NCI-H1694 treated with DMSO at 0.1 percent for 48 hours (cell line): ENCODE measurements at places on chromosomes 13 and 19.
A peak's percentile ranks its signal among the peaks of the same experiment; 100 is the strongest.

GRCh38 chr13:46893798-46894560 lies 2.9 kb downstream of the HTR2A start:
- DNase-seq = peak; percentile 3

- no peak for DNase-seq
Measured at GRCh38 chr19:51081476-51081875, 1.2 kb downstream of the KLK14 start.

- no peak for DNase-seq
Measured at GRCh38 chr13:50153401-50153800, 138.2 kb downstream of the KCNRG start.

GRCh38 chr13:97018029-97018819 lies 23.9 kb upstream of the OXGR1 start:
- DNase-seq = peak; percentile 51

DNA sequence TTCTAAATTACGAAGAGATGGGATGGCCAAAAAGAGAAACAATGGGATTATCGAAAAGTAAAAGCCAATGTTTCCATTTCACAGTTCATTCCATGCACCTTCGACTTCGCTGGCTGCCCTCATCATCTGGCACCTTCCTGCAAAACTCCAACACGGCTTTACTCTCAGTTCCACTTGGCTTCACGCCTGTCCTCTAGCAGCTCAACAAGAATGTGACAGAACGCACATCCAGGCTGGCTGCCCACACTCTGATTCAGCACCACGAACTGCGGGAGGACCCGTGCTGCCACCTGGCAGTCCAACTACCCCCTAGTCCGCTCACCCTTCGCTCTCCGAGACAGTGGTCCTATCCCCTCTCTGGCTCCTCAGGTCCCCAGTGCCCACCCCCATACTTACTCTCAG lies 11.7 kb downstream of the ATP7B start:
- DNase-seq = no peak

- DNase-seq = no peak
Measured at GRCh38 chr13:79659121-79659521, 178.2 kb downstream of the NDFIP2 start.

GRCh38 chr13:22220151-22221135 lies 549.6 kb downstream of the FGF9 start:
- DNase-seq = no peak

GRCh38 chr13:25633093-25633492 lies 261.3 kb downstream of the ATP8A2 start:
- DNase-seq = no peak

GRCh38 chr19:10471909-10472308 lies 31.2 kb downstream of the KEAP1 start:
- DNase-seq = peak; percentile 19

DNA sequence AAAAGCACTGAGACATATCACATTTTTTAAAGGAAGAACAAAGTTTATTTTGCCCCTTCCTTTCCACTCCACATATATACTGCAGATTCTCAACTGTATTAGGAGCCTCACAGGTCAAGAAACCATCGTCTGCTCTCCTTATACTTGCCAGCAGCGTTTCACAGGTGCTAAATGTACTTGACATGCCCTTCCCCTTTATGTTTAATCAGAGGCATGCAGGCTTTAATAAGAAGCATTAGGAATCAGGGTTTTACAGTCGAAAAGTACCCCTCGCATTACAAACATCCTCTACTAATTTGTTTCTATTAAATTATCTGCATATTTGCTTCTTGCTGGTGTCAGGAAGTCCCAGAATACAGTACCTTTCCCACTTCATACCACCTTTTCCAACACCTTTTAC lies 3.7 kb upstream of the RAP2A start:
- DNase-seq = no peak

- no peak for DNase-seq
Measured at GRCh38 chr19:49119411-49120324, at the start of gene PPFIA3. Gene PPFIA3 (plus strand): TSS chr19:49119544. CDS start chr19:49127874, 8,330 bp downstream.

DNA sequence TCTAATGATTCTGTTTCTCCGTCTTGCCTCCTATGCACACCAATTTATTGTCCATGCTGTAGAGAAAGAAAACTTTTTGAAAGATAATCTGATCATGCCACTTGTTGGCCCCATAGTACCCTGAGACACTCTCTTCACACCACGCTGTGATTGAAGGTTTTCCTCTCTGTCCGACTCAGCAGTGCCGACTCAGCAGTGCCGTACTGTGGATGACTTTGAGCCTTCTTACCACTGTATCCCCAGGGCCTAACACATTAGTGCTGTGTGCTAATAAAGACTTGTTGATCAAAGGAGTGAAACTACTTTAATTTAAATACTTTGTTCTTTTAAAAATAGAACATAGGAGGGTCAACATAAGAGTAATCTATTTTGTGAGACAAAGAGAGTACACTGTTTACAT lies 429.6 kb downstream of the KLF12 start:
- no peak for DNase-seq

DNA sequence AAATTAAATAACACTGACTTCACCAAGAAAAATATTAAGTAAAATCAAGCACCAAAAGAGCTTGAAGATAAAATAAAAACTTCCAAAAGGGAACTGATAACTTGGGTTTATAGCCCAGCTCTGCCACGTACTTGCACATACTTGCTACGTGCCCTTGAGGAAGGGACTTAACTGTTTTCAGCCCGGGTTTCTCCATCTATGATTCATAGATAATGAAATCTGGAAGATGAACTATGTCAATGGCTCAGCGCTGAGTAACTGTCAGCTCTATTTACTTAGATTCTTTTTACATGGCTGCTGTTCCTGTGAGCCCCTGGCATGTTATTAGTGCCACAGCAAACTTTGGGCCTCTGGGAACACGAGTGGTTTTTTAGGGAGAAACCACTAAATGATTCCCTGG lies 9.6 kb upstream of the ZC3H13 start:
- no peak for DNase-seq

GRCh38 chr13:36767276-36767675 lies 51.7 kb upstream of the RFXAP start:
- DNase-seq = no peak

GRCh38 chr19:51507640-51508058 lies 6.0 kb upstream of the SIGLEC12 start:
- no peak for DNase-seq

DNA sequence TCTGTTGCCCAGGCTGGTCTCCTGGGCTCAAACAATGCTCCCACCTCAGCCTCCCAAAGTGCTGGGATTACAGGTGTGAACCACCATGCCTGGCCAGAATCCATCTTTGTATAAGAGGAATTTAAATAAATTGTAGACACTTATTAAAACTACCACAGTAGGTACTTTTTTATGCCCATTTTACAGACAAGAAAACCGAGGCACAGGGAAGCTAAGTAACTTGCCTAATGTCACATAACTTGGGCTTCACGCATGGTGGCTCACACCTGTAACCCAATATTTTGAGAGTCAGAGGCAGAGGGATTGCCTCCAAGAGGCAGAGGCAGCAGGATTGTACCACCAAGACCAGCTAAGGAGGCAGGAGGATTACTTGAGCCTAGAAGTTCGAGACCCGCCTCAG lies 22.7 kb upstream of the CALM3 start:
- DNase-seq = no peak

- DNase-seq = peak; percentile 87
Measured at GRCh38 chr13:59356607-59357006, 807.1 kb downstream of the DIAPH3 start.

DNA sequence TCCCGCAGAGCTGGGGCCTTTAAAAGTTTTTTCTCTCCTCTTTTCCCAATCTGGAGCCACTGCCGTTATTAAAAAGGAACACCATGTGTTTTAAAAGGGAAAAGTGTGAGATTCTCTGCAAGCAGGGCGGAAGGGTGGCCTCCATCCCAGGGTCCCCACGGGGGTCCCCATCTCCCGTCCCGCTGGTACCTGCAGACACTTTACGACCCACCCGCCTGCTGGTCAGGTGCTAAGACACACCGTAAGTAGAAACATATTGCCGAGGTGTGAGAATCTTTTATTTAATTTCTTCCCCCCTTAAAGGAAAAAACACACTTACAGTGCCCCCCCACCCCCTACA lies 1.8 kb downstream of the CRLF1 start:
- DNase-seq = no peak
